ENCODE measurements at places on chromosomes 1 and 21.

- no peaks in the 10 kb centered on the region for H3K36me3 ChIP-seq
- H3K27ac ChIP-seq: no peak overlapping the region
- no peak for DNase-seq
Observed at GRCh38 chr1:97938285-97938642, 17.4 kb upstream of the DPYD start.

DNA sequence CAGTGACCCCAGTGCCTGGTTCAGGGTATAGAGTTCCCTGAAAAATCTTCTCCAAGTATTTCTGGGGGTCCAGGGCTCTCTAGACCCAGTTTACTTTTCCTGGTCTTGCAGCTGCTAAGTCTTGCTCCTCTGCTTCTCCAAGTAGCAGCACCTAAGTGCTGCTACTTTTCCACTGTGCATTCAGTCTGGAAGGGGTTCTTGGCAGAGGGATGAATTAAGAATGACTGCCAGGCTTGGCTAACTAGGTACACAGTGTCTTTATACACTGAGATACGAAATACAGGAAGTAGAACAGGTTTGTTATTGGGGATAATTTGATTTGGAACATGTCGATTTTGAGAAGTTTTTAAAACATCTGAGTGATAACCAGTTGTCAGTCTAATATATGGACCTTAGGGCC is 24.2 kb upstream of the ERICH3 start:
- H3K27ac ChIP-seq: no peak overlapping the region
- H3K27me3 ChIP-seq: no peaks in the 10 kb centered on the region
- DNase-seq: no peak

DNA sequence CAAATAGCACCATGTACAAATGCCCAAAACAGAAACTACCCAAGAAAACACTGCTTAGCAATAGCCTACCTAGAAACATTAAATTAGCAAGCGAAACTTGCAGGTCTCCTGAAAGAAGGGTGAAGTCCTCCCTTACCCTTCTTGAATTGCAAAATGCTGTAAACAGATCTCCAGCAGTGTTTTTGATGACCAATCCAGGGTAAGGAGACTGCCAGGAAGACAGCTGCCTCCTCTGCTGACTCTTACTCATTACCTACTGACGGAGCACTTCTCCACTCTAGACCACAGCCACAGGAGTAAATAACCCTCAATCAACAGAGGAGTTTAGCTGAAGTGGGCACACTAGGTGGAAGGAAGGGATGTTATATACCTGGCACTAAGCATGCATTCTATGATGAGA is 32.2 kb upstream of the GADD45A start:
- no peaks in the 10 kb centered on the region for H3K36me3 ChIP-seq
- H3K27ac ChIP-seq: no peak overlapping the region
- no peaks in the 10 kb centered on the region for H3K4me1 ChIP-seq
- H3K27me3 ChIP-seq: no peaks in the 10 kb centered on the region
- DNase-seq: no peak

- H3K4me1 ChIP-seq: no peaks in the 10 kb centered on the region
- H3K36me3 ChIP-seq: peaks cover 6% of the 10 kb centered on the region
- no peak overlapping the region for H3K27ac ChIP-seq
- no peak for DNase-seq
Observed at GRCh38 chr1:10667861-10668761, 128.3 kb downstream of the CASZ1 start.

DNA sequence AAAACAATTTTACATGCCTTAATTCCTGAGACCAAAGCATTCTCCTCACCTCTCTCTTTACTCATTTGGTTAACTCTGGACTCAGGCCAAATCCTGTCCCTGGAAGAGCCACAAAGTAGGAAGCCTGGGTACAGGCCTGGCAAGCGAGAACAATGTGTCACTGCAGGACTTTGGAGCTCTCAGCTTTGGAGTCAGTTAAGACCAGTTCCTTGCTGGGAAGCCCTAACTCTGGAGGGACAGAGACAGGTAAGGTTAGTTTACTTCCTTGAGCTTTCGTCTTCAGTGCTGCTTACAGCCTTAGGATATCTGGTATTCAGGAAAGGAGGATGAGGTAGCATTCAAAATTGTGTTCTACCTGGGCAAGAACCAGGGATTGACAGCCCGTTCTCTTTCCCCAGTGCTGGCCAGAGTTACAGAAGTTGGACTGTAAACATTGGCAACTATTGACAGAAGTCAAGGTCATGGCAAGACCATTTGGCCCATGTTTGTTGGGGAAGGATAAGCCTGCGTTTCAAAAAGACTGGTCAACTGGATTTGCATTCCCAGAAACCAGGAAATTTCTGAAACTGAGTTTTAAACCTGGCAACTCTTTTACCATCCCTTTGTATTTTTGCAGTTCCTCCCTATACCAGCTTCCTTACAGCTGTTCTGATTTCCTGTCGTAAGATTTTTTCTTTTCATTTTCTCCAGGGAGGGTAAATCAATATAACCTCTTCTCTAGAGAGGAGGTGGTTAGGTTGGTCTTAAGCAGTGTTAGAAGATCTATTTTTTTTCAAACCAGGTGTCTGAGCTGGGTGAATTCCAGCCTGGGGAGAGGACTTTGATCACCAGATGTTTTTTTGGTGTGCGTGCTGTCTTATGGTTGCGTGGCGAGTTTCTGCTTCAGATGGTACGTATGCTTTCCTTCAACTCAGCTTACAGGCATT is at the start of gene C4BPB:
Gene C4BPB, plus strand, starts transcription at position 160 of the 926 bp plus-strand sequence. Its CDS starts 672 bp downstream, at position 832.
- H3K4me1 ChIP-seq: no peaks in the 10 kb centered on the region
- no peak for DNase-seq
- no peaks in the 10 kb centered on the region for H3K27me3 ChIP-seq
- no peak within 1 kb of the TSS for H3K4me3 ChIP-seq

- no peak overlapping the region for H3K4me3 ChIP-seq
- DNase-seq: no peak
- H3K27me3 ChIP-seq: no peaks in the 10 kb centered on the region
- H3K4me1 ChIP-seq: no peaks in the 10 kb centered on the region
- no peak overlapping the region for H3K27ac ChIP-seq
Observed at GRCh38 chr1:21523297-21523813, 14.1 kb downstream of the ALPL start.

GRCh38 chr1:115492019-115492595 is 149.7 kb upstream of the VANGL1 start:
- no peaks in the 10 kb centered on the region for H3K27me3 ChIP-seq
- no peaks in the 10 kb centered on the region for H3K36me3 ChIP-seq
- DNase-seq: no peak
- no peak overlapping the region for H3K4me3 ChIP-seq
- no peaks in the 10 kb centered on the region for H3K4me1 ChIP-seq

- no peaks in the 10 kb centered on the region for H3K4me1 ChIP-seq
- no peaks in the 10 kb centered on the region for H3K27me3 ChIP-seq
- no peak overlapping the region for H3K4me3 ChIP-seq
- no peak overlapping the region for H3K27ac ChIP-seq
- DNase-seq: no peak
Observed at GRCh38 chr1:240524356-240525069, 87.4 kb downstream of the GREM2 start.

DNA sequence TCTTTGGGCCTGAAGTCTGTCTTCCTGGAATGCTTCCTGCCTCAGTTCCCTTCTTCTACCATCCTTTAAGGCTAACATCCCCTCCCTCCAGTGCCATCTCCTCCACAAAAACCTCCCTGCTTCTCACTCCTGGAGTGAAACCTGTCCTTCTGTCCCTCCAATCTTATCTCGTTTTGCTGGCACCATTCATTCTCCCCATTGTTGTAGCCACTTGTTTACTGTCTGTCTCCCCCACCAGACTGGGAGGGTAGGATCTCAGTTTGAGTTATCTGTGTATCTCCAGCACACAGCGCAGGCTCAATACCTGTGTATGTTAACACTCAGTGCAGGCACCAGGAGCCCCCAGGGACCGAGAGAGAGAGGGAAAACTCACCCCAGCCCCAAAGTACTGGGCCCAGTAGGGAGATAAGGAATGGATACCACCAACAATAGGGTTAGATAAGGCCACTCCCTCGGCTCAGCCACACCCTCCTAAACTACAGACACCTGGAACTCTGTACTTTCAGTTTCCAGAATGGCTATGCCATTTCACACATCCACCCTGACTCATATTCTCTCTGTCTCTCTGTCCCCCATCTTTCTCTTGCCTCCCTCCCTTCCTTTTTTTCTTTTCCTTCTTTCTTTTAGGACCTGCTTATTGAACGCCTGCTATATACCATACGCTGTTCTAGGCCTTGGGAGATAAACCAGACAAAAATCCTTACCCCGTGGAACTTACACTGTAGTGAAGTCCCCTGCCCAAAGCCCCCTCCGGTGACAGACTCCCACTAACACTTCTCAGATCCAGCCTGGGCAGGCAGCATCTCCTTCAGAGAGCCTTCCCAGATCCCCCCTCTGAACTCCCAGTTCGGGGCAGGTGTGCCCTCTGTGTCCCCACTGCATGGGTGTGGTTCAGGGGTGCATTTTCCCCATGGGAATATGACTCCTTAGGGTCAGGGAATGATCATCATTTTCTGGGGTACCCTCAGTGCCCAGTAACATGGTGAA is 3.3 kb upstream of the SSBP3 start:
- H3K27ac ChIP-seq: no peak overlapping the region
- H3K4me1 ChIP-seq: peaks cover 36% of the 10 kb centered on the region

DNA sequence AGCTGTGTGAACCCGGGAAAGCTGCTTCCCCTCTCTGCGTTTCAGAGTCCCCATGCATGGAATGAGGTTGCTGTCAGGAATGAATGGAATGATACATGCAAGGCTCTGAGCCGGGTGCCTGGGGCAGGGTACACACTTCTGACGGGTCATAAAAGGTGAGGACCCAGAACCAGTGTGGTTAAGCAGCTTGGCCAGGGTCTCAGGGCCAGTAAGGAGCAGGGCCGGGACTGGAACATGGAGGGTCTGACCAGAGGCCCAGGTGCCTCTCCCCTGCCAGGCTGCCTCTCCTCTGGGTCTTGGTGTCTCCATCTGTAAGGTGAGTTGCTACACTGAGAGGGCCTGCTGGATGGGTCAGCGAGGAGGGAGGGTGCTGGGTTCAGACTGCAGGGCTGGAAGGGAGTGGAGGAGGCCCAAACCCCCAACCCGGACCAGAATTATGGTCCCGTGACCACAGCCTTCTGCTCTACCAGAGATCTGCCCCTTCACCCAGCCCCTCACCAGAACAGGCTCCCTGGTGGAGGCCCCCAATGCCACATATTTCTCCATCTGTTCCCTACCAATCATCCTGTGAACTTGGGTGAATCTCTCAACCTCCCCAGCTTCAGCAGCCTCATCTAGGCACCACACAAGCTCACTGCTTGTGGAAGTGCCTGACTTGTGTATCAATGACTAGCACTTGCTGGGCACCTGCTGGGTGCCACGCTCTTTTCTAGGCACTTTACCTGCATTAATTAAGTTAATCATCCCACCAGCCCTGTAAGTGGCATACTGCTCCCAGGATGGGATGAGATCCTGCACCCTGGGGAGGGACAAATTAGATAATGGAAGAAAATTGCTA is 16.2 kb upstream of the LRP8 start:
- H3K4me1 ChIP-seq: no peaks in the 10 kb centered on the region
- H3K27me3 ChIP-seq: no peaks in the 10 kb centered on the region
- H3K27ac ChIP-seq: no peak overlapping the region

- DNase-seq: no peak
- H3K27ac ChIP-seq: no peak overlapping the region
- no peaks in the 10 kb centered on the region for H3K27me3 ChIP-seq
- no peak overlapping the region for H3K4me3 ChIP-seq
- H3K36me3 ChIP-seq: no peaks in the 10 kb centered on the region
Observed at GRCh38 chr1:172870901-172871606, 179.7 kb downstream of the TNFSF18 start.

DNA sequence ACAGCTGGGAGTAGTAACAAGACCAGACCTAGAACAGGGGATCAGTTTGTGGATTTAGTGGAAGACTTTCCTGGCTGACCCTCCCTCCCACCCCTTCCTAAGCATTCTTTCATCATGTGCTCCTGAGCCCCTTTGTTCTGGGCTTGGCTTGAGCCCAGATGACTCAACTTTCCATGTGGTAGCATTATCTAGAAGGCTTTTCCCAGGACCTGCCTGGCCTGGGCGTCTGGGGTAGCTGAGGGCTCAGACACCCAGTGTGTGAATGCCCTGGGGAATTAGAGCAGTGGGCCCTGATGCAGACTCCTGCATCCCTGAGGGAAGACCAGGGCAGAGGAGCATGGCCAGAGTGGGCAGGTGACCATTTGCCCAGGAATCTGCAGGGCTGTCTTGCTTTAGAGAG is 44.1 kb upstream of the TSPAN2 start:
- H3K27me3 ChIP-seq: peaks cover under 1% of the 10 kb centered on the region
- H3K4me1 ChIP-seq: no peaks in the 10 kb centered on the region
- no peak for DNase-seq
- no peaks in the 10 kb centered on the region for H3K36me3 ChIP-seq

DNA sequence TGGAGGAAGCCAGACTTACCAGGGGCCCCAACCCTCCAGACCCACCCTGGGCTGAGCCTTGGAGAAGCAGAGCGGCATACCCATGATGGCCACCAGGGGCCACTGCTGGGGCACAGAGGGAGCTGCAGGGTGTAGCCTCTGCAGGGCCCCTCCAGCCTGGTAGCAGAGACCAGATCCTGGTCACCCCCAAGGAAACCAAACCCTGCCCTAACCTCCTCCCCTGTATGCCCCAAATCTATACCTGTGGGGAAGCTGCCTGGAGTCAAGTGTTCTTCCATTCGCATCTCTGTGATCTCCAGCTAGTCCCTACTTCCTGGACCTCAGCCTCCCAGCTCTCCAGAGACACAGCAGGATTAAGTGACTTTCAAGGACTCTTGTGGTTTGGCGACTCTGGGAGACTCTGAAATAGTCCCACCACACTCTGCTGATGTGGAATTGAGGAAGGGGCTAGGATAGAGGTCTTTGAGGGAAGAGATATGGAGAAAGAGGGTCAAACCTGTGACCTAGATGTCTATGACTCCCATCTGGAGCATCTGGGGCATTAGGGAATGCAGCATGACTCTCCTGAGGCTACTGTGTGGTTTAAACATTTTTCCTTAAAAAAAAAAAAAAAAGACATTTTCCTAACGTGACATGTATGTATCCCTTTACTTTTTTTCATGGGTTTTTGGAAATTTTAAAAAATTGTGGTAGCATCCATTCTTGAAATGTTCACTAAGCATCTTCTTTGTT is 119.2 kb upstream of the IPO9 start:
- H3K36me3 ChIP-seq: no peaks in the 10 kb centered on the region
- DNase-seq: no peak
- no peaks in the 10 kb centered on the region for H3K27me3 ChIP-seq
- no peak overlapping the region for H3K4me3 ChIP-seq

DNA sequence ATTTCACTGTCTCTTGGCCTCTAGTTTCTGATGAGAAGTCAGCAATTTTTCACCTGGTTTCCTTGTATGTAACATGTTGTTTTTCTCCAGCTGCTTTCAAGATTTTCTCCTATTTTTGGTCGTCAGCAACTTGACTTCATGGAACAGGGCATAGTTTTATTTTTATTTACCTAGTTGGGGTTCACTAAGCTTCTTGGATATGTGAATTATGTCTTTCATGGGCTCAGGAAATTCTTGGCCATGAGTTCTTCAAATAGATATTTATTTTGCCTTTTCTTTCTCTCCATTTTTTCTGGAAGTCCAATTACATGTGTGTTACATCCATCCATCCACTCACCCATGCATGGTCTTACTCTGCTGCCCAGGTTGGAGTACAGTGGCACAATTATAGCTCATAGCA is 13.7 kb downstream of the SDHB start:
- H3K4me1 ChIP-seq: no peaks in the 10 kb centered on the region
- H3K36me3 ChIP-seq: peaks cover 41% of the 10 kb centered on the region
- no peak overlapping the region for H3K27ac ChIP-seq
- no peak for DNase-seq
- no peaks in the 10 kb centered on the region for H3K27me3 ChIP-seq

Data from effector memory CD4-positive, alpha-beta T cell (primary cell).